ENCODE measurements at places on chromosomes 4 and X.
A peak's percentile ranks its signal among the peaks of the same experiment; 100 is the strongest.

DNA sequence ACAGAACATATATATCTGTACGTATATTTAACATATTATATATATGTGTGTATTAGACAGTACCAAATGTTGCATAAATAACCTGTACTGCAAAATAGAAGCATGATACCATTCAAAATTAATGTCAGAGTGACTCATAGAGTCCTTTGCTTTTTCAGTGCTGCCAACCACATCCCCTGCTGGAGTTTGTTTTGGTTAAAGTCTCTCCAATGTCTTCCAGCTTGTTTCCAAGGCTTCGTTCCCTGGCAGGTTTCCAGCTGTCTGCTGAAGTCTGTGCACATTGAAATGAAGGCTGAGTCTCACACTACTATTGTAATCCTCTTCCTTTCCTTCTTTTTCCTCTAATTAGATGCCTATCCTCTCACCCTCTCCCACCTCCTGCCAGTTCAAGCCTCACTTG is 14.9 kb downstream of the NRK start:
- no peak for DNase-seq

- no peak for DNase-seq
These were observed 36.0 kb downstream of the PF4 start for GRCh38 chr4:73945674-73946449.

GRCh38 chrX:110181459-110182137 is 136.3 kb downstream of the AMMECR1 start:
- DNase-seq = no peak

DNA sequence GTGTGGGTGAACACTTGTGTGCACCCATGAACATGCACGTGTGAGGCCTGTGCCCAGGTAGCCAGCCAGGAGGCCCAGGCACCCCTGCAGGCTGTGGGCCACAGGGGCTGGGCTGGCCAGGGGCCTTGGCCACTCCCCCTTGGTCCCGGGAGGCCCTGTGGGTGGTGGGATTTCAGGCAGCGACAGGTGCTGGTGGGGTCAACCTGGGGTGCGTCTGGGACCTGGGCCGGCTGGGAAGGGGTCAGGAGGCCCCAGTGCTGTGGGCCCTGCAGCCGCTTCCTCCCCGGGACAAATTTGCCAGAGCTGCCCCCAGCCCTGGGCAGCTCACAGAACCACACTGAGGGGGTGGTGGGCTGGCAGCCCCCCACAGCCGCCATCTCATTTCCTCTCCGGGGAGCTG is 7.9 kb downstream of the FGFRL1 start:
- no peak for DNase-seq

DNA sequence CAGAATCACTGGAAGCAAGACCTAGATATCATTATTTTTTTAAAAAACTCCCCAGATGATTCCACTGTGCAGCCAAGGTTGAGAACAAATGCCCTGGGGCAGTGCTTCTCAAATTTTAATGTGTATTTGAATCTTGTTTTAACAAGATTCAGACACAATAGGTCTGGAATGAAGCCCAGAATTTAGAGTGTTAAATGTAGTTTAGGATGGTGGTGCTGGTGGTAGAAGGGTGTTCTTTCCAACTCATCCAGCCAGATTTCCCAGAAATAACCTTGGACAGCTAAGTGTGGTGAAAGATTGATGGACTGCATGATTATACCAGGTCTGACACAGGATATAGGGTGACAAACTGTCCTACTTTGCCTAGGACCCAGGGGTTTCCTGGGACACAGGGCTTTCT is 120.1 kb upstream of the MED14 start:
- no peak for DNase-seq

- DNase-seq = no peak
These were observed 140.5 kb downstream of the GRIA3 start for GRCh38 chrX:123324625-123325024.

- DNase-seq = peak; percentile 3
These were observed 1454.8 kb downstream of the RPA4 start for GRCh38 chrX:98338544-98338943.

- no peak for DNase-seq
These were observed 1087.3 kb upstream of the PRKX start for GRCh38 chrX:4800756-4801155.

DNA sequence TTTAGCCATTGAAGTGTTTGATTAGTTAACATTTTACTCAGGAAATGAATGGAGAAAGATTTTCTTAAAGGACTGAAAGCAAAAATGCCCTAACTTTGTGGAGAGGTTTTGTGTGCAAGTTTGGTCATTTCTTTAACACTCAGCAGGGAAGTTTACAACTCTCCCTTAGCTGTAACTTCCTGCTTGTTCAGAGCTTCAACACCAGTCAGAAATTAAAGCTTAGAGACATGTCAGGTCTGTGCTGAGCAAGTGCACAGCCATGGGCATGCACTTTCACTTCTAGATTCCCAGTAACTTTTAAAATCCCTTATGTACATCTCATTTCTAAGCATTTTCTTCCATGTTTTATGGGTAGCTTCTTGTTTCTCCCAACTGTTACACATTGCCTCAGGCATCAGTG is 326.0 kb downstream of the ACTRT1 start:
- no peak for DNase-seq

GRCh38 chr4:40750461-40751258 is 905 bp downstream of the NSUN7 start:
- no peak for DNase-seq

Data from kidney capillary endothelial cell (primary cell).